ENCODE measurements at places on chromosomes 3 and 15.

- no peak for DNase-seq
These were observed 68.6 kb downstream of the ST6GAL1 start for GRCh38 chr3:186998937-186999368.

- DNase-seq = no peak
These were observed 204.2 kb downstream of the GAP43 start for GRCh38 chr3:115827495-115827894.

DNA sequence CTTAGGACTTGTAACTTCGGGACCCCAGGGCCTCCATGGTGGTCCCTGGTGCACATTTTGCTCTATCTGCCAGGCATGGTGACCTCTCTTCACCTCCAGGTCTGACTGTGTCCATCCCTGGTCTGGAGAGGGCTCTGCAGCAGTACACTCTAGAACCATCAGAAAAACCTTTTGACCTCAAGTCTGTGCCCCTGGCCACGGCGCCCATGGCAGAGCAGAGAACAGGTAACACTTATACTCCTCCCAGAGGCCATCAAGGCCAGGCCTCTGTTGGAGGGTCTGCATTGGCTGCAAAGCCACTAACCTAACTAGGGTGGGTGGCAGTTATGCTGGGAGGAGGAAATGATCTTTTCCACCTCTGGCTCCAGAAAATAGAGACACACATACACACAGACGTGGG is 10.3 kb upstream of the HMCES start:
- DNase-seq = no peak

DNA sequence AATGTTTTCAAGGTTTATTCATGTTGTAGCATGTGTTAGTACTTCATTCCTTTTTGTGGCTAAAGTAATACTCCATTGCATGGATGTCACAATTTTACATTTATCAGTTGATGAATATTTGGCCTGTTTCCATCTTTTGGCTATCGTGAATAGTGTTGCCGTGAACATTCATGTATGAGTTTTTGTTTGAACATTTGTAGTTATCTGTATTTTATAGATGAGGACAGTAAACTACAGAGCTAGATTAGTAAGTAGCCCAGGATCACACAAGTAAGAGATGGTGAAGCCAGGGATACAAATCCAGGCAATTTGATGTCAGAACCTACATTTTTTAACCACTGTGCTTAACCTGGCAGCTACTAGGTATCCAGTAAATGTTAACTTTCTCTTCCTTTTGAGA is 63.2 kb downstream of the ASTE1 start:
- DNase-seq = no peak

GRCh38 chr3:66416556-66417304 is 84.1 kb downstream of the LRIG1 start:
- no peak for DNase-seq

DNA sequence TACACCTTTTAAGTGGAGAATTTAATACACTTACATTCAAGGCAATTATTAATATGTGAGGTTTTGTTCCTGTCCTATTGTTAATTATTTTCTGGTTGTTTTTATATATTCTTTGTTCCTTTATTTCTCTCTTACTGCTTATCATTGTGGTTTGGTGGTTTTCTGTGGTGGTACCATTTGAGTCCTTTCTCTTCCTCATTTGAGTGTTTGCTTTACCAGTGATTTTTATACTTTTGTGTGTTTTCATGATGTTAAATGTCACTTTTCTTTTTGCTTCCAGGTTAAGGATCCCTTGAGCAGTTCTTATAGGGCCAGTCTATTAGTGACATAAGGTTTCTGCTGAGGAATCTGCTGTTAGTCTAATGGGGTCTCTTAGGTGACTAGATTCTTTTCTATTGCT is 116.5 kb downstream of the LRRK1 start:
- no peak for DNase-seq

DNA sequence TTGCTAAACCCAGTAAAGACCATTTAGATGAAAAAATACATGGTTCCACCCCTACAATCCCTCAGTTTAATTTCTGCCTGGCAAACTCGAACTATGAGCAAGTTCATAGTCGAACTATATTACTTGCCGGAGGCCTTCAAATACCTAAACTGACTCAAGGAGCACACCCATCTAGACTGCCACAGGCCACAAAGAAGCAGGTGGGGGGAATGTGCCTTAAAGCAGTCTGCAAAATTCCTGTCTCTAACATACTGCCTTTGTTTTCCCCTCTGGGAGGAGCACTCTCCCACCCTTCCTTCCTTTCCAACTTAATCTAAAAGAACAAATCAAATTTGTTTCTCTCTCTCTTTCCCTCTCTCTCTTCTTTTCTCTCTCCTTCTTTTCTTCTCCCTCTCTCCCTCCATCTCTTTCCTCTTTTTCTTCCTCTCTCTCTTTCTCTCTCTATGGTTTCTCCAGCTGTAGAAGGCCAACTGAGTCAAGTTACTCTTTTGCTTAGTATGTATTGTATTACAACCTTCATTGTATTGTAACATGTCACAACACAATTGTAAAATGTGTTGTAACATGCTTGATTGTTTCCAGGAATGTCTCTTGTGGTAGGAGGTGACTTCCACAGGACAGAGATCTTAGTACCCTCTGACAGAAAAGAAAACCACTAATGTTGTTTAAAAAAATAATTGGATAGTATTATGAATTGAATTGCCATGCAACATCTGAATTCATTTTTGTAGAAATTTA is 496.3 kb downstream of the ROBO2 start:
- no peak for DNase-seq

GRCh38 chr3:115960799-115961198 is 337.5 kb downstream of the GAP43 start:
- no peak for DNase-seq

GRCh38 chr15:66595931-66596545 is 30.2 kb upstream of the LCTL start:
- no peak for DNase-seq

DNA sequence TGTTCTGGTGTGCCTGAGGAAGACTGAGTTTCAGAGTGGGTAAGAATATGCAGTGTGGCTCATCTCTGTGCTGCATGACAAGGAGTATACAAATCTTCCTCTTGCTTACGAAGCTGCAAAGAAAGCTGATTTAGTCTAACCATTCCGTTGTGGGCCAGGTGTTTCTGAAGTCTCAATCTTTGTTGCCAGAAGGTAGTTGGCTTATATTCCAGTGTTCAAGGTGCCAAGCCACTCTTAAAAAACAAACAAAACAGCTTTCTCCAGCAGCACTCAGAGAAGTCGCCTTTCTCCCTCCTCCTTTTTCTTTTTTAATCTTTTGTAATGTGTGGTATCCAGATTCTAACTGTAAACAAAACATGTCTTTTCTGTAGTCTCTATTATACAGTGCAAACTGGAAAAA is 872.4 kb downstream of the NAALADL2 start:
- DNase-seq = no peak

DNA sequence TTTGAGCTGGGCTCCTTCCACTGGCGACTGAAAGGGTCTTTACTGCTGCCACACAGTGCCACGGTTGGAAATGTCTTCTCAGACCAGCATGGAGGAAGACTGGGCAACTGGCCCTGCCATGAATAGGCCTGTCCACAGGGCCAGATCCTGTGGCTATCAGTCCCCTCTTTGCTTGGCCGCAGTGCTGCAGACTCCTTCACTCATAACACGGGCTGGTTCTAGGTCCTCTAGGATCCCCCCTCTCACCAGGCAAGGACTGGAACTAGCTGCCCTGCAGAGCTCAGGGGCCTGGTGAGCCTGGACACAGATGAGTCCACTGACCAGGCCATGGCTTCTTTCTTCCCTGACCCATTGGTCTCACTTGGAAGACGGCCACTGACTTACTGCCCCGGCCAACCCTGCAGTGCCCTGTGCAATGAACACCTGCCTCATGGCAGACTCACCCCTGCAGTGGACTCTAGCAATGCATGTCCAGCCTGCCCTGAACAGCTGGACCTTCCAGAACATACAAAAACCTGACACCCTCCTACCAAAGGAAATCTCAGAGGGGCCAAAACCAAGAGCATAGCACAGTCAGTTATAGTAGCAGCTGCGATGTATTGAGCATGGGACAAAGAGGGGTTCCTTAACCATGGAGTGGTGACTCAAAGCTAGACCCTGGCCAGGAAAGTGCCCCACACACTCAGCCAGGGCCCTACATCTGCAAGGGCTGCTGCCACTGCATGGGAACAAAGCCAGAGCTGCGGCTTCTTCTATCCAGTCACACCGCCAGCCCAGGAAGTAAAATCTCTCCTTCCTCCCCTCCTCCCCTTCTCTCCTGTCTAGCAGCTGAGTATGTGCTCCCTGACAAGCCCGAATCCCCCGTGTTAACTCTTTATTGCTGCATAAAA is 72.1 kb upstream of the ITGA11 start:
- no peak for DNase-seq

DNA sequence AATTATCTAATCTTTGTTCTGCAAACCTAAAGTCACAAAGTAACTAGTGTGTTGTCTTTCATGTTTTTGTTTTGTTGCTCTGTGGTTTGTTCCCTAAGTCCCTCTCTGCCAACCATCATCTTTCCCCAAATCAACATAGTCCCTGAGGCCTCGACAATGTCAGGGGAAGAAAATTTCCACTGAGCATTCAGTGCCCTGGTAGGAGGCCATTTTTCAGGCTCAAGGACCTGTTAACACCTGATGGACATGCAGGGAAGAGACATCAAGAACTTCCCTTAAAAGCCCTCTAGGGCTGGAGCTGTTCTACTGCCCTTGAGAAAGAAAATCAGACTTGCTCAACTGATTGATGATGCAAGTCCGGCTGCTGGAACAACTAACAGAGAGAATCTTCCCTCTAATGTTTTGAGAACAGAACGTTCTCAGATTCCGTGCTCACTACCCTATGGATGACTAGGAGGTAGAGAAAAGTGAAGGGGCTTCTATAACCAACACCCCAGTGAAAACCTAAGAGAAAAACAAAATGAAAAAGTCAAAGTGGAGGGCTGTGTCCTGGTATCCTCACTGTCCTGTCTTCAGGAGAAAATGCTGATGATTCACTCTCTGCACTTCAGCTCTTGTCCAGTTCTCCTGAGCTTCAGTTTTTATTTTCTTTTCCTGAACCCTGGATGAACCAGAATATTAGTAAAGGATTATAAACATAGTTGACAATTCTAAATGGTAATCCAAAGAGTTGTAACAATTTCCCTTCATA is 373.1 kb downstream of the FOXP1 start:
- no peak for DNase-seq

- DNase-seq = no peak
These were observed 49.6 kb upstream of the AADACL2 start for GRCh38 chr3:151684094-151684493.

DNA sequence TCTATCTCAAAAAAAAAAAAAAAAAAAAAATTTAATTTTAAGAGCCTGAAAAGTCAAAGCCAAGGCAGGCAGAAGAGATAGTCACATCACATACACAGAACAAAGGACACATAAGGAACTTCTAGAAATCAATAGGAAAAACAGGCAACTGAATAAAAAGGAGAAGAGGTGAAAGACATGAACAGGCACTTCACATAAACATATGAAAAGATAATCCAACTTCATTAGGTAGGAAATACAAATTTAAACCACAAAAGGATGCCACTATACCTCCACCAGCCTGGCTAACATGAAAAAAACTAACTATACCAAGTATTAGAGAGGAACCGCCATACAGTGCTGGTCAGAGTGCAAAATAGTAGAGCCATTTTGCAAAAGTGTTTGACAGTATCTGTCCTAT is 14.1 kb downstream of the CCDC12 start:
- no peak for DNase-seq

DNA sequence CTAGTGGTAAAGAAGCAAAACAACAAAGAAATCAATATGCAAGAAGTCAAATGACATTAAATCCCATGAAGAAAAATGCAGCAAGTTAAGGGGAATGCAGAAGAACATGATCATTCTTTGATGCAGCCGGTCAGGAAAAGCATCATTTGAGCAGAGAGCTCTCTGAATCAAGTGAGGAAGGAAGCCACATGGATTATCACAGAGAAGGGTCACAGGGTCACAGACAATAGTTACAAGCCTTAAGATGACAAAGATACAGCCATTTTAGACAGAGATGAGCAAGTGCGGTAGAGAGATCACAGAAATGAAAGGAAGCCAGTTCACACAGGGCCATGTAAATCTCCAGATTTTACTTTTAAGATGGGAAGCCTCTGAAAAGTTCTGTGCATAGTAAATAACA is 43.9 kb downstream of the UBE3A start:
- DNase-seq = no peak

- DNase-seq = no peak
These were observed 7.7 kb downstream of the SLCO3A1 start for GRCh38 chr15:91861223-91861622.

DNA sequence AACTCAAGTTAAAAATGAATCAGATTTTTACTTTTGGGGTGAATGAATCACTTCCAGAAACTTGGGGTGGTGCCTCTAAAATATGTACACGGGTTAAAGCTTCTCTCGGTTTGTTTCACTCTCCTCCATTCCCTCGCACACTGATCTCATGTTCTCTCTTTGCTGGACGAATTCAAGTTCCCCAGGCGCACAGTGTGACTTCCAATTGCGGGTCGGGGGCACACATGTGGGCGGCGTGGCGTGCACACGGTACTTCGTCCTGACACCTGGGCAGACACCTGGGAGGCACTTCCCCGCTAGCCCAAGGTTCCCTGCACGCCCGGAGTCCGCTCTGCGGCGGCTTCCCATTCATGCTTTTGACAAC is 692 bp downstream of the SCAANT1 start:
- no peak for DNase-seq

DNA sequence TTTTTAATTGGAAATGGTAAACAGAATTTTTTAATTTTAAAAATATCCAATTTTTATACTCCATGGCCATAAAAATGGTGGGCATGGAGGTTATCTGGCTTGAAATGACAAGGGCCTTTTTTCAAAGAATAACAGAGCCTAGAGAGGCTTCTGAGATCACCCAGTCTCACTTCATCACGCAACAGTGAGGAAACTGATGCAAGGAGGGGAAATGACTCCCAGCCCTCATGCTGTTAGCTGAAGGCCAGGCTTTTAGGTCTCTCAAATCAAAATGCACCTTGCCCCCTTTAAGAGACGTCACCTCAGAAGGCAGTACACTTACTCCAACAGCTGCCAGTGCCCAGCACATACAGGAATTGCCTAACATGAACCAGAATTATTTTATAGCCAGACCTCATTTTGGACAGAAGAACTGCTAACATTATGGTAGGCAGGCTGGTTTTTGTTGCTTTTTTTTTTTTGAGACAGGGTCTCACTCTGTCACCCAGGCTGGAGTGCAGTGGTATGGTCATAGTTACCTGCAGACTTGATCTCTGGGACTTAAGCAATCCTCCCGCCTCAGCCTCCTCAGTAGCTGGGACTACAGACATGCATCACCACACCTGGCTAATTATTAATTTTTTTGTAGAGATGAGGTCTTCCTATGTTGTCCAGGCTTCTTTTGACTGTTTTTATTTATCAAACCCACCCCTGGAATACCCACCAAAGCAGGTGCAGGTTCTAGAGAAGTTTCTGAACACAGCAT is 9.1 kb downstream of the RAB43 start:
- no peak for DNase-seq

GRCh38 chr3:36876181-36876936 is 68.5 kb downstream of the TRANK1 start:
- DNase-seq = no peak

Data from AG04450 (cell line).